ENCODE measurements at places on chromosomes 7 and 10.
A peak's percentile ranks its signal among the peaks of the same experiment; 100 is the strongest.

- no peak for DNase-seq
These were observed 21.1 kb upstream of the PCBD1 start for GRCh38 chr10:70909326-70909935.

- DNase-seq: no peak
These were observed 186.7 kb upstream of the SHH start for GRCh38 chr7:155998766-155999630.

- DNase-seq: no peak
These were observed 131.1 kb downstream of the WDR37 start for GRCh38 chr10:1187151-1187854.

DNA sequence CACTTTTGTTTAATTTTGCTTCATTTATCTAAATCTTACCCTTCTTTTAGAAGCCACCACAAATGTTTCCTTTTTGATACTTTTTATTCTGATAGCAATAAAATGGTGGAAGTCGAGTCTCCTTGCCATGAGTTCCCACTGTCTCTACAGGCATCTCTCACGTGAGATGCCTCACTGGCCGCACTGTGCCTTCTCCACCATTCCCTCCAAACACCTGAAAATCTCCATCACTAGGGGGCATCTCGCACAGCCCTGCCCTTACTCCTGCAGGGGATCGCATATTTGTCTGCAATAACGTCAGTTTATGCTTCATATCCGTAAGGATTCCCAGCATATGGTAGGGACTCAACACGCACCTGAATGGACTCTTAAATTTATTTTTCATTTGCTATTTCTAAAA, 56.3 kb upstream of the NCAPG2 start:
- DNase-seq: no peak

DNA sequence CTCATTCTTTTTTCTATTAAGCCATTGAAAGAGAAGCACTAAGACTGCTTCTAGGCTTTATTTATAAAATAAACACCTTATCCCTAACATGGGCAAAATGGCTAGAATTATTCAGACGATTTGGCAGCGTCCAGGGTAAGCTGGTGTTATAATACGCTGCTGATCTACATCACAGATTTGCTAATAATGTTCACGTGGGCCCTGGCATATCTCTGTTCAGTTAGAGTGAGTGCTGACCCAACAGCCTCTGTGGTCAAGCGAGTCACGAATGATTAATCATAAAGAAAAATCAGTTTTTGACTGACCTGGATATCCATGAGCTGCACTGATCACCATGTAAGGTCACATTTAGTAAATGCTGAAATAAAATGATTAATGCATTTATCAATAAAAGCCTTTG, 28.4 kb upstream of the CBLL1 start:
- DNase-seq: no peak

DNA sequence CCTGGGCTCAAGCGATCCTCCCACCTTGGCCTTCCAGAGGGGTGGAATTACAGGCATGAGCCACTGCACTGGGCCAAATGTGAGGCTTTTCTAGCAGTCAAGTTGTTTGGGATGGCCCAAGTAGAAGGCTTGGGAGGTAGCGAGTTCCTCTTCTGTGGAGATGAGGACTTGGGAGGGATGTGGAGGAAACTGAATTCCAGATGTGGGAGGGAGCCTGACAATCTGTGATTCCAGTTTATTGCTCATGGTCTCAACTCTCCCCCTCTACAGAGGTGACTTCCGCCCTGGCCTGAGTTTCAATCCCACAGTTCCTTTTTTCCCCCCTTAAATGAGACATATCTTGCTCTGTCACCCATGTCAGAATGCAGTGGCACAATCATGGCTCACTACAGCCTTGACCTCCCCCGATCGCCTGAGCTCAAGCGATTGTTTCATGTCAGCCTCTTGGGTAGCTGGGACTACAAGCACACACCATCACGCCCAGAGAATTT, 3.4 kb downstream of the STYXL1 start:
- DNase-seq: no peak

GRCh38 chr7:130276796-130277762, 10.4 kb downstream of the CPA2 start:
- DNase-seq: no peak

DNA sequence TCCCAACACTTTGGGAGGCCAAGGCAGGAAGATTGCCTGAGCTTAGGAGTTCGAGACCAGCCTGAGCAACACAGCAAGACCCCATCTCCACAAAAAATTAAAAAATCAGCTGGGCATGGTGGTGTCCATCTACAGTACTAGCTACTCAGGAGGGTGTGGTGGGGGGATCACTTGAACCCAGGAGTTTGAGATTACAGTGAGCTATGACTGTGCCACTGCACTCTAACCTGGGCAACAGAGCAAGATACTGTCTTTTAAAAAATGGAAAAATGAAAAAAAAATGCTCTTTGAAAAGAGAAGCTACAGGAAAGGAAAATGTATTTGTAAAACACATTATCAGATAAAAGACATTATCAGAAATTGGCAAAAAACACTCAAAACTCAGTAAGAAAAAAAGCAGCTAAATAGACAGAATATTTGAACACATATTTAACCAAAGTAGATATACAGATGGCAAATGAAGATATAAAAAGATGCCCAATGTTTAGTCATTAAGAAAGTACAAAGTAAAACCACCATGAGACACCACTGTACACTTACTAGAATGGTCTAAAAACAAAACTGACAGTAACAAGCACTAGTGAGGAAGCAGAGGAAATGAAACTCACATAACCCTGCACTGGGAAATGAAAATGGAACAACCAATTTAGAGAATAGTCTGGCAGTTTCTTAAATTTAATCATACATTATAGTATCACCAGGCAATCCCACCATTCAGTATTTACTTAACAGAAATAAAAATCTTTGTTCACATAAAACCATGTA, 40.5 kb downstream of the NRBF2 start:
- no peak for DNase-seq

DNA sequence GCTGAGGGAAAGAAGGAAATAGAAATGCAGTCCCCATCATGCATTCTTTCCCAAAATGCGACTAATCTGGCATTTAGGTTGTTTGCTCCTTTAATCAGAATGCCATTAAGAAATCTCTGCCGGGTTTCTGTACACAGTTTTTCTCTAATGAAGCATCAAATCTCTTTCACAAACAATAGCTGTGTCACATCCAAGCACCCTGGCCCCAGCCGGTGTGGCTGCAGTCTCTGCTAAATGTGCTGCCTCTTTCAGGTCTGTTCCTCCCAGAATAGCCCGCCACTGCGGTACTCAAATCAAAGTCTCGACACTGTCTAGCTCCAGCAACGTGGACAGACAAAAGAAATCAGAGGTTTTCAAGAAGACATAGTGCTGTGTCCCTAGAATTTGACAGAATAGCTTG, 343.8 kb downstream of the KCNMA1 start:
- no peak for DNase-seq

DNA sequence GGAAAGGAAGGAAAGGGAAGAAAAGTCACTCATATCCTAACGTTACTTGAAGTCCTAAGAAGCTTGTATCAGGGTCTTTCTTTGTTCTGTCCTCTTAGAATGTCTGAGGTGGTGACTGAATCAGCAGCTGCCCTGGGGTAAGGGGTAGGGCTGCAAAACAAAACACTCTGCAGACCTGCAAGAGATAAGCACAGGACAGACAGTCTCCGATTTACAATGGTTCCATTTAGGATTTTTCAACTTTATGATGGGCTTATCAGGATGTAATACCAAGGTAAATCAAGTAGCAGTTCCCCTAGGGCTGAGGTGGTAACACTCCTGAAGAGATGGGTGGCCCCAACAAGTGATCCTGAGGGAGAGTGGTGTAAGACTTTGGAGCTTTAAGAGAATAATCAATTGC, 16.5 kb downstream of the KDM7A start:
- DNase-seq: no peak

DNA sequence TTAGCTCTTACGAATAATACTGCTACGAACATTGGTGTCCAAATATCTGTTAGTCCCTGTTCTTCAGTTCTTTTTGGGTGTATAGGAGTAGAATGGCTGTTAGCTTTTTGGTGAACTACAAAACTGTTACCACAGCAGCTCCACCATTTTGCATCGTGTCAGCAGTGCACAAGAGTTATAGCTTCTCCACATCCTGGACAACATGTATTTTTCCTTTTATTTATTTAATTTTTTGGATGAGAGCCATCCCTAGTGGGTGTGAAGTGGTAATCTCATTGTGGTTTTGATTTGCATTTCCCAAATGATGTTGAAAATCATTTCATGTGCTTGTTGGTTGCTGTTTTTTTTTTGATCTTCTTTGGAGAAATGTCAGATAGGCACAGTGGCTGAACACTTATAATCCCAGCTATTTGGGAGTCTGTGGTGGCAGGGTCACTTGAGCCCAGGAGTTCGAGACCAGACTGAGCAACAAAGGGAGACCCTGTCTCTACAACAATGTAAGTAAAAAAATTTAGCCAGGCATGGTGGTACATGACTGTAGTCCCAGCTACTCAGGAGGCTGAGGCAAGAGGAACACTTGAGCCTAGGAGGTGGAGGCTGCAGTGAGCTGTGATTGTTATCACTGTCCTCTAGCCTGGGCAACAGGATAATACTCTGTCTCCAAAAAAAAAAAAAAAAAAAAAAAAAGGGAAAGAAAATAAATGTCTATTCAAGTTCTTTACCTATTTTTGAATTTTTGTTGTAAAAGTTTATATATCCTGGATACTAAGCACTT, 31.7 kb downstream of the TRIM24 start:
- no peak for DNase-seq

- peak; percentile 73 for DNase-seq
These were observed 84.3 kb upstream of the ADRB1 start for GRCh38 chr10:113959383-113959760.

Measured in hepatocyte (in vitro differentiated cells).